ENCODE measurements at places on chromosomes 3 and 15. TPM values are rescaled to one million over a fixed set of nuclear protein-coding genes. Genes with fewer than 3 reads are reported as not detected.

PIK3CA gene
- total RNA-seq, result 12.7 TPM

GABRA5 gene
- total RNA-seq, result not detected

ANKRD34C gene
- total RNA-seq, result not detected

EXD1 gene
- not detected for total RNA-seq

SERPINI2 gene
- total RNA-seq, result not detected

CFAP100 gene
- total RNA-seq, result not detected

LYZL4 gene
- total RNA-seq, result not detected

C3orf52 gene
- total RNA-seq, result 0.32 TPM

LRRC28 gene
- 24.2 TPM for total RNA-seq

RCN2 gene
- 65.5 TPM for total RNA-seq

GOLGA8G gene
- total RNA-seq, result not detected

GRCh38 chr15:25761971-25762662 is 101.0 kb downstream of the ATP10A start:
- H3K4me3 ChIP-seq, result no peak overlapping the region
- H3K27me3 ChIP-seq, result no peaks in the 10 kb centered on the region
- H3K4me1 ChIP-seq, result peaks cover 9% of the 10 kb centered on the region
- peaks cover 20% of the 10 kb centered on the region for H3K36me3 ChIP-seq
- DNase-seq, result no peak

DNA sequence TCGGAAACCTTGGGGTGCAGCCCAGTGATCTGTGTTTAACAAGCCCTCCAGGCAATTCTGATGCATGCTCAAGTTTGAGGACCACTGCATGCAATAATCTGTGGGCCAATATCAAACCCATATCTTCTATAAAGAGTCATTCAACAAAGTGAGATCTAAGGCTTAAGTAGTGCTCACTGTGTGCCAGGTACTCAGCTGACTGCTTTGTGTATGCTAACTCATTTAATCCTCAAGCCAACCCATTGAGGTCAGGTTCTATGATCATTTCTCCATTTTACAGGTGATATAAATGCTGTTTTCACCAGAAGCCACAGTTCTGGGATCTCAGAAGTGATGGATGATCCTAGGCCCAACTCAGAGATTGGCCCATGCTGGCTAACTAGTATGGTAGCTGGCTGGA is 101.7 kb downstream of the SMAD6 start:
- H3K36me3 ChIP-seq, result no peaks in the 10 kb centered on the region
- H3K27ac ChIP-seq, result peak overlapping the region; percentile 94
- peaks cover 15% of the 10 kb centered on the region for H3K4me1 ChIP-seq
- H3K4me3 ChIP-seq, result no peak overlapping the region
- DNase-seq, result no peak

GRCh38 chr3:101807888-101808287 is 28.9 kb downstream of the NXPE3 start:
- no peak overlapping the region for H3K4me3 ChIP-seq
- H3K4me1 ChIP-seq, result peaks cover 17% of the 10 kb centered on the region
- H3K27ac ChIP-seq, result no peak overlapping the region
- peaks cover 6% of the 10 kb centered on the region for H3K36me3 ChIP-seq
- no peaks in the 10 kb centered on the region for H3K27me3 ChIP-seq
- DNase-seq, result no peak

- H3K4me1 ChIP-seq, result no peaks in the 10 kb centered on the region
- H3K36me3 ChIP-seq, result no peaks in the 10 kb centered on the region
- DNase-seq, result no peak
Measured at GRCh38 chr3:178494386-178494785, 41.9 kb upstream of the KCNMB2 start.

- peak overlapping the region; percentile 73 for H3K27ac ChIP-seq
- peaks cover 31% of the 10 kb centered on the region for H3K4me1 ChIP-seq
- DNase-seq, result no peak
- no peaks in the 10 kb centered on the region for H3K36me3 ChIP-seq
- H3K4me3 ChIP-seq, result no peak overlapping the region
Measured at GRCh38 chr3:42079701-42080452, 11.3 kb upstream of the TRAK1 start.

DNA sequence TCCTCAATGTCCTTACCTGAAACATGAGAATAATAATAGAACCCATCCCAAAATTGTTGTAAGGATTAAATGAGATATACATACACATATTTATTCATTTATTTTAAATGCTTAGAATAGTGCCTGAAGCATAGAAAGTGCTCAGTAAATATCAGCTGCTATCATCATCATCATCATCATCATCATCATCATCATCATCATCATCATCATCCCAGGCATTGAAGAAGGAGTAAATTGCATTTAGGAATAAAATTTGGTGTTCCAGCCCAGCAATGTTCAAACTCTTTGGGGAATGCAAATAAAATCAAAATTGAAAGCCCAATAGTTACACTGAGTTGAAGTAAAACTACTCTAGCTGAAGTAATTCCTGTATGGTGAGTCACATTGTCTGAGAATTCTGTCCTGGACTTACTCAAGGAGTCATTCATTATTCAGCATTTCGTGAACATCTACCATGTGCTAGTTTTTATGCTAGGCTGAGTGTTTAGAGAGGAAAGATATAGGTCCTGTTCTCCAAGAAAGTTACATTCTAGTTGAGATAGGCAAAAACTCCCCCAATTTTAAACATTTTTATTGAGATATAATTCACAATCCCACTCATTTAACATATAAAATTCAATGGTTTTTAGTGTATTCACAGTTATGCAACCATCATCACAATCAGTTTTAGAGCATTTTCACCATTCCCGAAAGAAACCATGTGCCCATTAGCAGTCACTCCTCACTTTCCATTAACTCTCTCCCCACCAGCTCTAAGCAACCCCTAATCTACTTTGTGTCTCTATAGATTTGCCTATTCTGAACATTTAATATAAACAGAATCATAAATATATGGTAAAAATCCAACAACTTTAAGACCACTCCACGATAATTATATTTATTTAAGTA is 107.2 kb downstream of the FRMD5 start:
- H3K4me1 ChIP-seq, result no peaks in the 10 kb centered on the region
- DNase-seq, result no peak
- no peak overlapping the region for H3K4me3 ChIP-seq

- no peaks in the 10 kb centered on the region for H3K27me3 ChIP-seq
- peaks cover 32% of the 10 kb centered on the region for H3K4me1 ChIP-seq
- no peak overlapping the region for H3K4me3 ChIP-seq
- peaks cover 16% of the 10 kb centered on the region for H3K36me3 ChIP-seq
- DNase-seq, result no peak
Measured at GRCh38 chr3:124385996-124386395, 344.3 kb upstream of the UMPS start.

- H3K4me3 ChIP-seq, result no peak overlapping the region
- H3K36me3 ChIP-seq, result no peaks in the 10 kb centered on the region
- H3K27ac ChIP-seq, result peak overlapping the region; percentile 49
- DNase-seq, result no peak
- H3K27me3 ChIP-seq, result no peaks in the 10 kb centered on the region
Measured at GRCh38 chr3:169104972-169105371, 558.5 kb downstream of the MECOM start.

GRCh38 chr3:157033001-157033400 is 126.9 kb downstream of the CCNL1 start:
- no peak for DNase-seq
- no peak overlapping the region for H3K4me3 ChIP-seq
- H3K36me3 ChIP-seq, result no peaks in the 10 kb centered on the region
- H3K27me3 ChIP-seq, result no peaks in the 10 kb centered on the region
- H3K27ac ChIP-seq, result no peak overlapping the region

DNA sequence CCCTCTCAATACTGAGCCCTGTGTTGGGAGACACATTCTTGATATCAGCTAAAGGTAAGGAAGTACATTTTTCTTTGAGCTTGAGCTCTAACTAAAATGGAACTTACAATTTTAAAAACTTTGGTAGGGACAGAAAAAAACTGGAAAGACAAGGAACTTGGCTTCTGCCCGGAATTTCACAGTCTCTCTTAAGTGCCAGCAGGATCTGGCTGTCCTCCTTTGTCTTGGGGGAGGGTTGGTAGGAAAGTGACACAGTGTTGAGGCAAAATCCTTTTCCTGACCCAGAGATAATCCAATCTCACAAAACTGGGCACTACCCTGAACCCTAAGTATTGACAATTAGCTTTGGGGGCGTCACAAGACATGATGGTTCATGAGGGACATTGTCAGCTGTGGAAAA is 45.3 kb downstream of the ZPLD1 start:
- H3K4me1 ChIP-seq, result no peaks in the 10 kb centered on the region
- no peak overlapping the region for H3K4me3 ChIP-seq
- H3K27me3 ChIP-seq, result no peaks in the 10 kb centered on the region
- H3K36me3 ChIP-seq, result no peaks in the 10 kb centered on the region

GRCh38 chr3:151106311-151106710 is 20.8 kb downstream of the MED12L start:
- H3K4me1 ChIP-seq, result no peaks in the 10 kb centered on the region
- H3K27ac ChIP-seq, result no peak overlapping the region
- no peaks in the 10 kb centered on the region for H3K27me3 ChIP-seq
- H3K36me3 ChIP-seq, result no peaks in the 10 kb centered on the region

- no peak overlapping the region for H3K27ac ChIP-seq
- H3K27me3 ChIP-seq, result no peaks in the 10 kb centered on the region
- H3K4me1 ChIP-seq, result no peaks in the 10 kb centered on the region
- no peaks in the 10 kb centered on the region for H3K36me3 ChIP-seq
- H3K4me3 ChIP-seq, result no peak overlapping the region
- no peak for DNase-seq
Measured at GRCh38 chr3:2303566-2303965, 204.9 kb downstream of the CNTN4 start.

DNA sequence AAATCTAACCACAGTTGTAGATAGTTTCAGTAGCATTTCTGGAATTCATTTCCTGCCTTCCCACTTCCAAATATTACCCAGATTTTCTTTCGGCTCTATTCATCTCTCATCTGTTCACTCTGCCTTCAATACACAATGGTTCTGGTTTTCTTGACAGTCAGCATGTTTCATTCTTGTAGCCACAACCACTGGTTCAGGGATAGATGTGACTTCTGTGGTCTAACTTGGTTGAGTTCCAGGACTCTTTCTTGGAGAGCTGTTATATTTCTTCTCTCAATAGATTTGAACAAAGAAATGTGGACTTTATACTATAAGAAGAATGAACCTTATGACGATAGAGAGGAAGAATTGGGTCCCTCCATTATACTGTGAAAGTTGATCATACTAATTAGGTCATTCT is 228.8 kb downstream of the NSUN3 start:
- H3K27ac ChIP-seq, result no peak overlapping the region
- no peaks in the 10 kb centered on the region for H3K27me3 ChIP-seq

- H3K4me3 ChIP-seq, result no peak overlapping the region
- no peaks in the 10 kb centered on the region for H3K36me3 ChIP-seq
- peak; percentile 21 for DNase-seq
- no peak overlapping the region for H3K27ac ChIP-seq
Measured at GRCh38 chr3:43879166-43879565, 188.4 kb downstream of the ABHD5 start.

- peak overlapping the region; percentile 86 for H3K27ac ChIP-seq
- DNase-seq, result no peak
- H3K4me1 ChIP-seq, result no peaks in the 10 kb centered on the region
- no peaks in the 10 kb centered on the region for H3K36me3 ChIP-seq
- H3K4me3 ChIP-seq, result peak overlapping the region; percentile 89
Measured at GRCh38 chr3:98732286-98733052, 30.7 kb upstream of the ST3GAL6 start.

DNA sequence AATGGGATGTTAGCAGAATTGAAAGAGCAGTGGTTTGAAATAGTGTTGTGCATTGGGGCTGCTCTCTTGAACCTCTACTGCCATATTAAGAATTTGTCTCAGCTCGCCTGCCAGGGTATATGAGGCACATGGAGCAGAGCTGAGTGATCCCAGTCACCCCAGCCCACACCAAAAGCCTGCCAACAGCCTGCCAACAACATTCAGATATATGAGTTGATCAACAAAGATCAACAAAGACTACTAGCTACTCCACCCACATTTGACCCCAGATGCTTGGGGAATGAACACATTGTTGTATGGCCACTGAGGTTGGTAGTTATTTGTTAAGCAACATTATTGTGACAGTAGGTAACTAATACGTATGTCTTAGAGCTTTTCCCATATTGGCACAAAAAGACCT is 570.9 kb upstream of the IL12A start:
- no peaks in the 10 kb centered on the region for H3K27me3 ChIP-seq
- no peak for DNase-seq
- no peak overlapping the region for H3K27ac ChIP-seq
- no peaks in the 10 kb centered on the region for H3K4me1 ChIP-seq

GRCh38 chr3:101362406-101362805 is 42.0 kb upstream of the IMPG2 start:
- H3K4me3 ChIP-seq, result no peak overlapping the region
- H3K27ac ChIP-seq, result no peak overlapping the region
- H3K36me3 ChIP-seq, result peaks cover 33% of the 10 kb centered on the region
- no peak for DNase-seq

DNA sequence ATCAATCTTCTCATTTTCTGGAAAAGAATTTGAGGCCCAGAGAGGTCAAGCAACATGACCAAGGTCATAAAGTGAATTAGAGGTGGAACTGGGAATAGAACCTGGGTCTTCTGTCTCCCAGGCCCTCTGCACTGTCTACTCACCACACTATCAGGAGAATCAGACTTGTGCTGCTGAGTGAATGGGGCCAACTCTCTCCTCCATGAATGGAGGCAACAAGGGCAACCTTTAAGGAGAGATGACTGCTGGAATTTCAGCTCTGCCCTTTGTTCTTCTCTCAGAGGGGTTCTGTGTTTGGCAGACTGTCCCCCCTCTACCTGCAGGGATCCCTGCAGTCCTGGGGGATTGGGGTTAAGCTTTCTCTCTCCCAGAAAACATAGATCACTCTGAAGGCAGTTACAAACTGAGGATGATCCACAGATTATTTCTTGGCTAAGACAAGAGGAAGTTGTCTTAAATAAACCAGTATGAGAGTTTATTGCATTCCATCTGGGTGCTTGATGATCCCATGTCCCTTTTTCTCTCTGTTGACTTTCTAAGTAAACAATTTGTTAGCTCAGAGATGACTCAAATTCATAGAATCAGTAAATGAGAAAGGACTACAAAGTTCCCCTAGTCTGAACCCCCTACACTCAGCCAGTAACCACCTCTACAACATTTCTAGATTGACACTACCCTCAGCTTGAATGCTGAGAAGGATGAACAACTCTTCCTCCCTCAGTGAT is 99.0 kb upstream of the LIPC start:
- H3K36me3 ChIP-seq, result no peaks in the 10 kb centered on the region
- H3K4me3 ChIP-seq, result no peak overlapping the region
- no peaks in the 10 kb centered on the region for H3K27me3 ChIP-seq
- peaks cover 29% of the 10 kb centered on the region for H3K4me1 ChIP-seq
- no peak for DNase-seq

All from ascending aorta (tissue), 2 donors.